ENCODE measurements at places on chromosomes 16 and 17.

GRCh38 chr16:55444754-55445485 is 34.1 kb upstream of the MMP2 start:
- no peak for DNase-seq

DNA sequence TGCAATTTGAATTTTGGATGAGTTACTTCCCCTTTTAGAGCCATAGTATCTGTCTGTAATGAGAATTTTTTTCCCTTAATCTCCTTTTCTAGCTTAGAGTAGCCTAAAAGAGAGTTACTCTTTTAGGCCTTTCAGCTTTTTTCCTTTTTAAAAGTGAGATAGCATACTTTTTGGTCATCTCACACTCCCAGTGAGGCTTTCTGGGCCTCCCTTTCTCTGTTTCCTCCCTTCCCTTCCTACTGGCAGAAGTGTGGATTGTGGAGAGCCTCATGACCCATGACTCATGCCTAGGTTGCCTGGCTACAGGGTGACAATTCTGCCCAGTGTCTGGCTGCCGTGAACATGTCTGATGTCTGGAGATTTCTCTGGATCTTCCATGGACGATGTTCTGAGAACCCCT is 15.2 kb downstream of the KRT23 start:
- no peak for DNase-seq

DNA sequence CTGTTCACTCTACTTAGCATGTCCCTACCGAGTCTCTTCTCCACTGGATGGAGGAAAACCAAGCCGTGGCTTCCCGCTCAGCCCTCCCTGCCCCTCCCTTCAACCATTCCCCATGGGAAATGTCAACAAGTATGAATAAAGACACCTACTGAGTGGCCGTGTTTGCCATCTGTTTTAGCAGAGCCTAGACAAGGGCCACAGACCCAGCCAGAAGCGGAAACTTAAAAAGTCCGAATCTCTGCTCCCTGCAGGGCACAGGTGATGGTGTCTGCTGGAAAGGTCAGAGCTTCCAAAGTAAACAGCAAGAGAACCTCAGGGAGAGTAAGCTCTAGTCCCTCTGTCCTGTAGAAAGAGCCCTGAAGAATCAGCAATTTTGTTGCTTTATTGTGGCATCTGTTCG is 2.8 kb upstream of the LPCAT2 start:
- DNase-seq, result no peak

GRCh38 chr16:27208796-27209195 is 5.5 kb downstream of the KDM8 start:
- no peak for DNase-seq

- DNase-seq, result no peak
These were observed 89.1 kb upstream of the NOL11 start for GRCh38 chr17:67628580-67629013.

DNA sequence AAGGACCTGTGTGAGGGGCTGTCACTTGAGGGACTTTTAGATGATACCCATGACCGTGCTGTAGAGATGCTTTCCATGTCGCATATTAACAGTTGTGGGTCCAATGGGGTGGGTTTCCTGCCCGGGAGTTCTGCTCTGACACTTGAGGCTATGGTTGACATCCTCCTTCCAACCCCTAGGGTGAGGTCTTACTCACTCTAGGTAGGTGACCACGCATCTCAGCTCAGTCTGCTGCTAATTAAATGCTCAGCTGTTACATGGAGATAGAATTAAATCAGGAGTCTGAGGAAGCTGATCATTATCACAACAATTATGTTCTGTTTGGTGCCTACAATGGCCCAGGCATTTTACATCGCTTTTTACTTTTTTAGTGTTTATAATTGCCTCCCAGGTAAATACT is 40.2 kb downstream of the OSBPL7 start:
- no peak for DNase-seq

- DNase-seq, result no peak
These were observed 5.8 kb downstream of the STX1B start for GRCh38 chr16:31004658-31005057.

GRCh38 chr17:45310380-45311324 is 6.2 kb downstream of the MAP3K14 start:
- peak; percentile 26 for DNase-seq

DNA sequence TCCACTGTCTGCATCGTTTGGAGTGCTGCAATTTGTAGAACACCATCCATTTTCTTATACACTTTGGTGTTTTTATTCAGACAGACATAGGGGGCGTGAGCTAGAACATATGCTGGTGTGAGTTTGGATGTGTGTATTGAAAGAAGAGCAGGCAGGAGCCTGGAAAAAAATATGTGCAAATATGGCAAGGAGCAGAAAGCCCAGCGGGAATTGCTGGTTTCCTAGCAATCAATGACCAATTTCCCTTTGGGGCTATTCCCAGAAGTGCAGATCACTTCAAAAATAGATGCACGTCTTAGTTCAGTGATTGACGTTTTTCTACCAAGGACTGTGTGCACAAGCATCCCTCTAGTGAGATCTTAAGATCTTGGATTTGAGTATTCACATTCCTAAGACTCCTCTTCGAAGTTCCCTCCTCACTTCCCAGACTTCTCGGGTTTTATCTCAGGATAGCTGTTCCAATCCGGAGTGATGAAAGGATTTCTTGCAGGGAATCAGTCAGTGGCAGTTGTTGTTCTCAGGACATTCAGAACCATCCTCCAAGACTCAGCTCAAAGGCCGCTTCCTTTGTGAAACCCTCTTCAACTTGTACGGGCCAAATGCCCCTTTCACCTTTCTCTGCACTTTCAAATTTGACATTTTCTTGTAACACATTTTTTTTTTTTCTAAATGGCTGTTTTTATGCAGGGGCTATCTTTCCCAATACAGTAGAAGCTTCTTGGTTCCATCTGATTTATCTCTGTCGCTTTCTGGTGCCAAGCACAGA is 268.7 kb upstream of the ASIC2 start:
- DNase-seq, result peak; percentile 51

- no peak for DNase-seq
These were observed 187.4 kb downstream of the C16orf95 start for GRCh38 chr16:87129771-87130170.
